ENCODE measurements at places on chromosomes 13 and 19.

GRCh38 chr19:12938779-12939601 is 581 bp downstream of the CALR start:
- peak; percentile 32 for DNase-seq

DNA sequence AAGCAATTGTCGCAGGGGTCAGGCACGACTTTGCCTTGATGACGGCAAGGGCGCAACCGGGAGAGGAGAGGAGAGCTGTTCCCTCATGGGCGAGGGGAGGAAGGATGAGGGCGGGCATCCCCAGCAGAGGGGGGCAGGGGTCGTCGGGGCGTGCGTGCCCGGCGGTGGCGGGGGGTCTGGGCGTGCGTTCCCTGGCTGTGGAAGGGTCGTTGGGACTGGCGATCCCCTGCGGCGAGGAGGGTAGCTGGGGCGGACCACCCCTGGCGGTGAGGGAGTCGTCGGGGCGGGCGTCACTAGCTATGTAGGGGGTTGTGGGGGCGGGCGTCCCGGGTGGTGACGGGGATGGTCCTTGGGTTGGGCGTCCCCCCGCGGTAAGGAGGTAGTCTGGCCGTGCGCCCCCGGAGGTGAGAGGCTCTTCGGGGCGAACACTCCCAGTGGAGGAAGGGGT is 1.7 kb downstream of the COMP start:
- no peak for DNase-seq

DNA sequence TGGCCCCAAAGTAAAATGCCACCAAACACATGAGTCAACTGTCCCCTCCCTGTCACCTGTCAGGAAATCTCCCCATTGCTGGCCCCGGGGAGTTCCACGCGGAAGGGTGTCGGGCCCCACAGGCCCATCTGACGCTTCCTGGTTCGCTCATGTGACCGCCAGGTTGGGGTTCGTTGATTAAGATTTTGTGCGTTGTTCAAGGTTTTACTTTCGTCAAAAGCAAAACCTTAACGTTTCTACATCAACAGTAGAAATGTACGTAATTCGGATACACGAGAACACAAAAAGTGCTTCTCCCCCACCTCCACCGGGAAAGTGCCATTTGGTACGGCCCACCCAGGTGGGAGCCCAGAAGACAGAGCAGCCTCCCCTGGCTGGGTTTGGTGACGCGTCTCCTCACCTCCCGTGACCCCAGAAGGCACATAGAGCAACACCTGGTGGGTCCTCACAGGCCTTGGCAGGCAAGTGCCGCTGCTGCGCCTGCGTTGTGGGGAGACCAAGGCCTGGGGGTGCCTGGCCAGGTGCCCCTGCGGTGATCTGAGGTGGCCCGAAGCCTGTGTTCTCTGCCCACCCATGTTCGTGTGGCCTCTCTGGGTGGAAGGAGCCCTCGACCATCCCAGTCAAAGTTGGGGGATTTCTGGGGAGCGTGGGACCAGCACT is 161.6 kb downstream of the KDM4B start:
- DNase-seq = no peak

DNA sequence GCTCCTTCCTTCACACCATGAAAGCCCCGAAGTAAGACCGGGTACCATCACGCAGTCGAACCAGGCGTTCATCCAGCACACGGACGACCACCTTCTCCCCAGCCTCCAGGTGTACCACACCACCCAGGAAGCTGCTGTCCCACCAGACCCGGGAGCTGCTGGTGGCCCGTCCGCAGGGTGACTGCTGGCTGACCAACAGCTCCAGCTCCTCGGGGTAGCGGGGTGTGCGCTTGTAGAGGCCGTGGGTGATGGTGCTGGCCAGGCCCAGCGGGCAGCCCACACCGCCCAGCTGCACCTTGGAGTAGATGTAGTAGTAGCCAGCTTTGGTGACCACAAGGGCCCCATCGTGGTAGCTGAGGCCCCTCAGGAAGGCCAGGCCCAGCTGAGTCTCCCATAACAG is 5.0 kb downstream of the TNFSF14 start:
- no peak for DNase-seq

GRCh38 chr19:58513213-58513693 is 1.5 kb upstream of the SLC27A5 start:
- DNase-seq = no peak

GRCh38 chr19:40253611-40254092 is 27.2 kb upstream of the CCNP start:
- DNase-seq = no peak

- DNase-seq = peak; percentile 80
Observed at GRCh38 chr13:95298971-95299621, 2.2 kb downstream of the ABCC4 start.

DNA sequence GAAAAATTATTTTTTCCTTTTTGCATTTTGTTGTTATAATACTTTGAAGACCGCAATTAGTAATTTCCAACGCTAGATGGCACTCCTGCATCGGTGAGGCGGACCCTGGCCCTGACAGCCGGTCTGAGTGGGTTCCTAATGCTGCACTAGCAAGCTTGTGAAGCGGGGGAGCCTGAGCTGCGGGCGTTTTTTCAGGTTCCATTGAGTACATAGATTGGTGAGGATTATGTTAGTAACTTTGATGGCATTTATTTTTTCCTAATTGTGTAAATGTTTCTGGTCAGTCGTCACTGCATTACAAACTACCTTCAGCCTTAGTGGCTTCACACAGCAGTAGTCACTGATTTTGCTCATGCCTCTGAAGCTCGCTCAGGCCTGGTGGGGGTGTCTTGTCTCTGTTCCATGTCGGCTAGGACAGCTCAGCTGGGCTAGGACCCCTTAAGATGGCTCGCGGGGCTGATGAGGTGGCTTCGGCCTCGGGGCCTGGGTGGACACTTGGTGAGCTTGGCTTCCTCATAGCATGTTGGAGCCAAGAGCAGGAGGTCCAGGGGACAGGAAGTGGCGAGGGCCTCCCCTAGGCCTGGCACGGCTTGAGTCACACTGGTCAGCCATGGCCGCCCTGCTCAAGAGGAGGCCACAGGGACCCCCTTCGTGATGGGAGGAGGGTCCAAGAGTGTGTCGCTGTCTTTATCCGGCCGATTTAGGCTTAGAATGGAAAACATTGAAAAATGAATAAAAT is 25.0 kb downstream of the ERCC5 start:
- peak; percentile 64 for DNase-seq

DNA sequence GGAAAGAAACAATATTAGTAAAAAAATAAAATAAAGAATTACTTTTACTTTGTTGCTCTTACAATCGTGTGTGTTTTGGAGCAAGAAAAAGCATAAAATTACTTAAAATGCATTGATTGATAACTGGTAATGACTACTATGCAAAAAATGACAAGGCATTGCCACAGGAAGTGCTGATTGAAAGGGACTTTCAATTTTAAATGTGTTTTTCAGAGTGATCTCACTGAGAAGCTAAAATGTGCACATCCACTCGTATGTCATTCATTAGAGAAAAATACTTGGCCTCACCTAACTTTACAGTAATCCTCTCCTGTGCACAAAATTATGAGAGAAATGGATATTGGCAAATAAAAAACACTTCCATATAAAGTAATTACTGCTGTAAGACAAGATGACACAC is 934.9 kb downstream of the SLITRK6 start:
- DNase-seq = no peak

GRCh38 chr13:41938918-41939317 is 22.0 kb downstream of the VWA8 start:
- DNase-seq = no peak

DNA sequence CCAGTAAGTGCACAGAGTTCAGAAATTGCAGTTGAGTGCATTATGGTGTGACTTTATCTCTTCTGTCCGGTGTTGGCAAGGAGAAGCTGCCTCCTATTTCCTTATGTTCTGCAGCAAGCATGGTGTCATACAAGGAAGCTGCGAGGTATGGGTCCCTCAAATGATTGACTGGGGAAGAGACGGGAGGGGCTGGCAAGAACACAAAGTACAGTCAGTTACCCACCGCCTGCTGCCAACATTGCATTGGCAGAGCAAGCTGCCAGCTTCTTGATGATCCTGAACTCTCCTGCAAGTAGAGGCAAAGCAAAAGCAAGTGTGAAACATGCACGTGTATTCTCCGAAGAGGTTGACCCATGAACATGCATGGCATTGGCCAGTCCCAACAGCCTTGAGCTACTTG is 1013.6 kb downstream of the UQCRFS1 start:
- no peak for DNase-seq

- DNase-seq = peak; percentile 20
Observed at GRCh38 chr13:40549500-40550094, 116.8 kb downstream of the FOXO1 start.

DNA sequence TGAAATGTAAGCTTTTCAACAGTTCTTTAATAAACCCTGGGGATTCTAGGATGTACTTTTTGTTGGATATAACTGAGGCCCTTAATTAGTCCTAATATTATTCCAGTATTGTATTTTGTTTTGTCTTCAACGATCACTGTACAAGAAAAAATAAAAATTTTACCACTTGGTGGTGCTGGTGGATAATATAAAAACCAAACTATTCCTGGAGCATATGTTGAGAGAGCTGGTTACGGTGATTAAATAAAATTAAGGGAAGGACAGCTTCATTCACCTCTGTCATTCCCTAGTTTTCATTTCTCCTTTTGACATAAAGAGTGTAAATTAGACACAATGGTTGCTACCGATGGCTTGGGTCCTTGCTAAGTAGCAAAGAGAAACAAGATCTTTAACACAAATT is 598.6 kb upstream of the PCDH20 start:
- DNase-seq = no peak

- no peak for DNase-seq
Observed at GRCh38 chr13:99634672-99635071, 133.4 kb downstream of the TM9SF2 start.

- peak; percentile 98 for DNase-seq
Observed at GRCh38 chr19:13091400-13092157, 11.1 kb downstream of the LYL1 start.

GRCh38 chr13:50529154-50529882 is 314.2 kb downstream of the DLEU7 start:
- peak; percentile 91 for DNase-seq

GRCh38 chr13:66528180-66528579 is 702.0 kb downstream of the PCDH9 start:
- DNase-seq = no peak

DNA sequence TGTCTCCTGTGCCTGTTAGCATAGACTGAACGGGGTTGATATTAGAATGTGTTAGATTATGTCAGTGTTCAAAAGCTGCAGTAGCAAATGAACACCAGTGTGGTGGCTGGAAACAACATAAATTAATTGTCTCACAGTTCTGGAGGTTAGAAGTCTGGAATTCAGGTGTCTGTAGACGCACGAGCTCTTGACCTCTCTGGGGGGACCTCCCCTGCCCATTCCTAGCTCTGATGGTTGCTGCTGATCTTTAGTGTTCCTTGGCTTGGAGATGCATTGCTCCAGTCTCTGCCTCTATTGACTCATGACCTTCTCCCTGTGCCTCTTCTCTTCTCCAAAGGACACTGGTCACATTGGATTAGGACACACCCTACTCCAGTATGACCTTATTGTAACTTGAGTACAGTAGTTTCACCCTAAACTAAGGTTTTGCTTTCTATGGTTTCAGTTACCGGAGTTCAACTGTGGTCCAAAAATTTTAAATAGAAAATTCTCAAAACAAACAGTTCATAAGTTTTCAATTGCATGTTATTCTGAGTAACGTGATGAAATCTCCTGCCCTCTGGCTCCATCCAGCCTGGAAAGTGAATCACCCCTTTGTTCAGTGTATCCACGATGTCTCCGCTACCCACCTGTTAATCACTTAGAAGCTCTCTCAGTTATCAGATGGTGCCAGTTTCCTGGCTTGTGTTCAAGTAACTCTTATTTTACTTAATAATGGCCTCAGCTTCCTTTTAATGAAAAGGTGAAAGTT is 273.2 kb downstream of the MYO16 start:
- no peak for DNase-seq

- no peak for DNase-seq
Observed at GRCh38 chr13:110201114-110201513, 105.8 kb downstream of the COL4A1 start.

DNA sequence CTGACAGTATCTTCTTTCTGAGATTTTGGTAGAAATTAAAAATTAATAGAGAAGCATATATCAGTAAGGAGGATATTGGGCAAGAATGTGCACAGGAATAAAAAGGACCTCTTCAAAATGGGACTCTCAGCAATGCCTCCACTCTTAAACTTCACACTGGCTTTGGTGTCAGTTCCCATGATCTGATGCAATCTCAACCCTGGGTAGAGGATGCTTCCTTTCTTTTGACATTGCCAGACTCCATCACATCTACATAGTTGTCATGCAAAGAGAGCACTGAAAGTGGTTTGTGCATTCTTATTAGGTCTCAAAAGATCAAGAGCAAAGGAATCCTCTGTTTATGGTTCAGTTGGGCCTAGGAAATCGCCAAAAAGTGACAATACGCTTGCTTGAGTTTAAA is 26.3 kb downstream of the STARD13 start:
- no peak for DNase-seq

DNA sequence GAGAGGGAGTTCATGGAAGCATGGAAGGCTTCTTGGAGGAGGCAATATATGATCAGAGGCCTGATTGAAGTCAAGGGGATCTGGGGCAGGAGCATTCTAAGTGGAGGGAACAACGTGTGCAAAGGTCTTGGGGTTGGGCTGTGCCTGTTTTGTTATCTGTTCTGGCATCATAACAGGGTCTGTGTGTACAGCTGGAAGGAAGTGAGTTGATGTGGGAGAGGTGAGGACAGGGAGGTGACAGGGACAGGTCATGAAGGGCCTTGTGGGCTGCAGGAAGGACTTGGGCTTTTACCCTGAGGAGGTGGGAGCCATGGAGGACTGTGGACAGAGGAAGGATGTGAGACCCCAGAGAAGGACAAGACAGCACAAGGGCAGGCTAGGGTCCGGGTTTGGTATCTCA is 1.2 kb upstream of the NFILZ start:
- DNase-seq = no peak

GRCh38 chr19:6108721-6109633 is 1.3 kb downstream of the RFX2 start:
- DNase-seq = peak; percentile 63

GRCh38 chr13:21240586-21240985 is 64.1 kb downstream of the MRPL57 start:
- peak; percentile 72 for DNase-seq

- DNase-seq = peak; percentile 24
Observed at GRCh38 chr13:37023871-37024270, 23.3 kb downstream of the EXOSC8 start.

DNA sequence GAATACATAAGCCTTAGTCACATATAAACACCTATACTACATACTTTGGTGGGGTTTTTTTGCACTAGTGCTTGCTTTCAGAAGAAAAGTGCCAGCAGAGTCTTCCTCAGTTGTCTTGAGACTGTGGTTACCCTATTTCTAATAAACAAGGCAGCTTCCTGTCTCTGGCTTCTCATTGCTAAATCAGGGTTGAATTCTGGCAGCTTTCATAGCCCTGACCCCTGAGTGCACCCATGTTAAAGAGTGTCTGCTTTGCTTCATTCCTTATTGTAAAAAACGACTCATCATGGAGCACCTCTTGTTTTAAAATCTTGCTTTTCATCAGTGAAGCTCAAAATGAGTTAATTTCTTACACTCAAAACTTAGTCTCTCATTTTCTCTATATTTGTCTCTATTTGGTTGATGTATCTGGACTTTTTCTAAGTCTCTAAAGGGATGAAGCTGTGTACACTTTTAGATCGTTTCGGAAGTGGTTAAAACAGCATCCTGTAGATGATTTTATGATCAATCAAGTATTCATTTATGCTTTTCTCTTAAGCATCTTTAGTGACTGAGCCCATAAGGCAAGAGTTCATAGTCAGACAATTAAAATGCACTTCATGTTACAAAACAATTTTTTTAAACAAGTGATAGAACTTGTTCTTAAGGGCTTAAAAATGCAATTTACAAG is 72.1 kb downstream of the KLF12 start:
- DNase-seq = peak; percentile 54

- no peak for DNase-seq
Observed at GRCh38 chr19:50827476-50827875, 3.9 kb upstream of the KLK1 start.

GRCh38 chr13:35716729-35717128 is 240.2 kb upstream of the MAB21L1 start:
- no peak for DNase-seq

Measured in fibroblast of upper back skin (primary cell).